Mesenteric fat pad (tissue), 1 donor: ENCODE measurements at places on chromosomes 1 and 21.

GRCh38 chr1:232029315-232029714 is 402.7 kb downstream of the DISC1 start:
- DNase-seq: no peak

DNA sequence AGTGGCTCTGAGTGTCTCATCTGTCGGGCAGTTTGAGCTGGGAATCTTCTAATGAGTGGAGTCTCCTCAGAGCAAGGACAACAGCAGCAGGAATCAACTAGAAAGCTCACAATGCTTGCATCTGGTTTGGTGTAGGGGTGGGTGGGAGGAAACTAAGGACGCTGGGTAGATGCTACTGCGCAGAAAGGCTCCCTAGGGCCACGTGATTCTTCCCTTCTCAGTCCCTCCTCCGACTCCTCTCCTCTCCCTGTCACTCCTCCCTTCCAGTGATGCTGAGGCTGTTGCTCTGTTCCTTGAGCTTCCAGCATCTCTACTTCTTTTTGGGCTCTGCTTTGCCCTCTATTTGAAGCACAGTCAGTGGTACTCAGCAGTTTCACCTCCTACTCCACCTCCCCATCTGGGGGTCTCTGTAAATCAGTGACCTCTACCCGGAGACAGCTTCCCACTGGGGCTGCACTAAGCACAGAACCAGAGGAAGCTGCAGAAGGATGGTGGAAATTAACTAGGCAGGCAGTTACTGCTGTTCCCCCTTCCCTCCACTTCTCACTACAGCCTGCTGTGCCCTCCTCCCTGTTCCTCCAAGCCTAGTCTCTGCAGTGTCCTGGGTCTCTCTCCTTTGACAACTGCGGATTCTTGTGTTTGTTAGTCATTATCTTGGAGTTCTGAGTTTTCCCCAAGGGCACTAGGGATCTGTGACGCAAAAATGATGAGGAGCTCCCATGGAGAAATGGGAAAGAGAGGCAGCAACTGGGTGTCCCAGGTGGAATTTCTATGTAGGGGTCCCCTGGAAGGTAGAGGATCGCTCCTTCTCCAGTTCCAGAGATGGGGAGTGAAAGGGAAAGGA is 5.8 kb downstream of the LINGO4 start:
- DNase-seq: no peak

- no peak for DNase-seq
Measured at GRCh38 chr1:161171191-161171590, 5.0 kb downstream of the PPOX start.

- DNase-seq: no peak
Measured at GRCh38 chr1:158124034-158124433, 56.7 kb upstream of the CD1D start.

GRCh38 chr21:33751120-33751519 is 108.8 kb downstream of the ITSN1 start:
- no peak for DNase-seq

GRCh38 chr1:117702654-117703053 is 96.8 kb downstream of the TENT5C start:
- no peak for DNase-seq
